ENCODE measurements at places on chromosomes 4 and X.

- DNase-seq = no peak
Measured at GRCh38 chrX:52263417-52263816, 78.7 kb downstream of the MAGED4 start.

DNA sequence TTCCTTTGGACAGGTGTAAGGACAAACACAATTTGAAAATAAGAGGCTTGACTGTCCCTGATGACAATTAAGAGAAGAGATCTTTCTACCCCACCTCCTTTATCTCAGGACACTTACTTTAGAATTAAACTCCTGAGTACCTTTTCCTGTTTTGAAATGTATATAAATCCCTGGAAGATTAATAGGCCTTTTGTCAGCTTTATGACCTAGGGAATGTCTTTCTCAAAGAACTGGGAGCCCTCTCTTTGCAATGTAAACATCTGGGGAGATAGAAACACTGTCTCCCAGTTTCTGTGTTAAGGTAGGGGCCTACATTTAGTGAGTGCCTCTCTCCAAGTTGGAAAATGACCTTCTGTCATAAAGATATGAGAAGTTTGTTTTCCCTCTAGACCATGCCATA lies 31.7 kb downstream of the AGA start:
- DNase-seq = no peak

DNA sequence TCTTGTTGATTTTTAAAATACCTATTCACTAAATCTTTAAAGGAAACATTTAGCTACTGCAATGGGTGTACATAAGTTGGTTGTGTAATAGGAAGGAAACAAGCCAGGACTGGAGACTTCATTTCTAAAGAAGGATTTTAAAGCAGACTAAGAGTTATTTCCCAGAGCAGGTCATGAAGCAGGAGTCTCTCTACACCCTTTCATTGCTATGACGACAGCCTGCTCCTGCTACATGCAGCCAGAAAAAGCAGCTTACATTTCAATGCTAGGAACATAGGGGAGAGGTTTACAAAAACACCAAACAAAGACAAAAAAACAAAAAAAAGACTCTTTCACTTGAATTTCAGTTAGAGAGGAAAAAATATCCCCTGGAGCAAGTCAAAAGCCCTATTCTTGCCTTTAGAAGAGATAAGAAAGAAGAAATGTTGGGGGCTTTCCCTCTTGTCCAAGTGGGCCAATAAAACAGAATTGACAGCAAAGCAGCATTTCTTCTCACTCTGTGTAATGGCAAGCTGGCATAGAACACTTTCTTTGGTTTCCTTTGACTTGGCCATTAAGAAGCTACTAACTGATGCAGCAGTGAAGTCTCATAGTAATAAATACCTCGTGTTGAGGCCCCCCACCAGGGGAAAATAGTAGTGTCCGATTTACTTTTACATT lies 3.4 kb downstream of the SPARCL1 start:
- DNase-seq = no peak

DNA sequence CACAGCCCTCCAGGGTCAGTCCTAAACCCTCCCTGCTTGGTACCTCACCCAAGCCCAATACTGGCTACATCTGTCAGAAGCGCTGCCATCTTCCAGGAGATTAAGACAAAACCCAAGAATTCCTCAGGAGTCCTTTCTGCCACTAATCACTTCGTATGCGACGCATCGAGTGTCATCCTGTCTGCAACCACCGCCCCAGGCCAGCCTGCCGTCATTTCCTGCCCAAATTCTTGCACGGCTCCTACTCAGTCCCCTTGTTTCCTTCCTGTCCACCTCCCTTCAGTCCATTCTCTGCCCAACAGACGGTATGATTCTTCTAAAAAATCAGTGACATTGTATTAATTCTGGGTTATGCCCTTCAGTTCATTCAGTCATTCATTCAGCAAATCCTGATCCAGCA lies 113.6 kb downstream of the NFKB1 start:
- DNase-seq = peak; percentile 36

DNA sequence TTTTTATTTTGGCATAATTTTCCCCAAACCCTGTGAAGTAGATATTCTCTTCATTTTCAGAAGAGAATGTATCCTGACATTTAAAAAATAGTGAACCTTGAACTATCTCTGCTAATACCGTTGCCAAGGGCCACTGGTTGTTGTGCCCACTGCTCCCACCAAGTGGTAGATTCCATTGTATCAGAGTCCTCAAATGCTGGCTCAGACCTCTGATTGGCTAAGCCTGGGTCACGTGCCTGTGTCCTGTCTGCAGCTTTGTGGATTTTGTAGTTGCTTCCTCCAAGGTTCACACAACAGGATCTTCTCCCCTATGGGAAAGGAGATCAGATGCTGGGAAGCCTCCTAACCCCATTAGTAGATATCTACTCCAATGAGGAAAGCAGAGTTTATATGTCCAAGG lies 104.8 kb upstream of the CASK start:
- DNase-seq = no peak

GRCh38 chr4:1512738-1513660 lies 106.8 kb upstream of the NKX1-1 start:
- peak; percentile 70 for DNase-seq

DNA sequence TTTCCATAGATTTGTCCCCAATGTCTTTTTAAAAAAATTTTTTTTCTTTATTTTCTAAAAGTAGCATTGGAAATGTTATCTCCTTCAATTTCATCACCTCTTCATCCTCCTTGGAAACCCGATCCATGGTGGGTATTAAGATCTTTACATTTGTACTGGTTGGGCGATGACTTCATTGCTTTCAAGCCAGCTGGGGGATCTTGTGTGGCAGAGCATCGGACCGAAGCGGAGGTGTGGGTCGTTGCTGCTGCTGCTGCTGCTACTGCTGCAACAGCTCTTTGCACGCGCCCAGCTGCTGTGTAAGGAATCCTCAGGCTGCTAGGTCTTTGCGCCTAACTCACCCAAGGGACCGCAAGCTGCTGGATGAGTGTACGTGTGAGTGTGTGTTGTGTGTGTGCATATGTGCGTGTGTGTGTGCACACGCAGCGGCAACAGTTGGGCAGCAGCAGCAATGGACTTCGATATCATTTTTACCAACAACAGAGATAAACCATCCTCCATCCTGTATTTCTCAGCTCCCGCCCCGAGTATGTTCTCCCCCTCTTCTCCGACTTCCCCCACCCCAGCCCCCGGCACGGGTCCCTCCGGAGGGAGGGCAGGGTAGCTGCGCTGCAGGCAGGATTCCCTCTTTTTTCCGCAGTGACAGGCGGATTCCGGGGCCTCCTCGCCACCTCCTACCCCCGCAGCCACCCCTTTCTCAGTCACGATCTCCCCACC lies 768 bp upstream of the CDKL5 start:
- peak; percentile 8 for DNase-seq

DNA sequence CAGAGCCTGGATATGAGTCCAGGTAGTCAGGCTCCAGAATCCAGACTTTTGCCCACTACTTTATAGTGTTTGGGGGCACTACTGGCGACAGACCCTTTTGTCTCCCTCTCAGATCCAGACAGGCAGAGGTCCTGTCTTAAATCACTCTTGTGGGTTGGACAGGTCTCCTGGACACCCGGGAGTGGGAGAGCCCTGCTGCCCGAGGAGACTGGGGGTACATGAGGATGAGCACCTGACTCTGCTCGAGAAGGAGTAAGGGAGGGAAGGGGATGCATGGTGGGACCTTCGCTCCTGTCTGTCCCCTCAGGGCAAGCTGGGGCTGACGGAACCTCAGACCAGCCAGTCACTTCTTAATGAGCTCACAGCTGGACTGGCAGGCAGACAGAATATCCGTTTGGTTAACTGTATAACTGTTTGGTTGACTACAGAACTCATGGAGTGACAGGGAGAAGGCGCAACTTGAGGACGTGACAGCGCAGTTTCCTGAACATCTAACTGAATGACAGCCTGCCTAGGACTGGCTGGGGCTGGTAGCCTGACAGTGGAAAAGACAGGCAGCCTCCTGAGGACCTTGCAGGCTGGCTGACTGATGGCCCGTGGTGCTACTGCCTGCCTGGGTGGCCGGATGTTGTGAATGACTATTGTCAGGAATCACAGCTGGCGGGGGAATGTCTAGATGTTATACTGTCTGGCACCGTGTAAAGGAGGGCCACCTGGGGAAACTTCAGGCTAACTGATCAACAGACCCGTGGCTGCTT lies 1.6 kb upstream of the SUV39H1 start:
- DNase-seq = no peak

DNA sequence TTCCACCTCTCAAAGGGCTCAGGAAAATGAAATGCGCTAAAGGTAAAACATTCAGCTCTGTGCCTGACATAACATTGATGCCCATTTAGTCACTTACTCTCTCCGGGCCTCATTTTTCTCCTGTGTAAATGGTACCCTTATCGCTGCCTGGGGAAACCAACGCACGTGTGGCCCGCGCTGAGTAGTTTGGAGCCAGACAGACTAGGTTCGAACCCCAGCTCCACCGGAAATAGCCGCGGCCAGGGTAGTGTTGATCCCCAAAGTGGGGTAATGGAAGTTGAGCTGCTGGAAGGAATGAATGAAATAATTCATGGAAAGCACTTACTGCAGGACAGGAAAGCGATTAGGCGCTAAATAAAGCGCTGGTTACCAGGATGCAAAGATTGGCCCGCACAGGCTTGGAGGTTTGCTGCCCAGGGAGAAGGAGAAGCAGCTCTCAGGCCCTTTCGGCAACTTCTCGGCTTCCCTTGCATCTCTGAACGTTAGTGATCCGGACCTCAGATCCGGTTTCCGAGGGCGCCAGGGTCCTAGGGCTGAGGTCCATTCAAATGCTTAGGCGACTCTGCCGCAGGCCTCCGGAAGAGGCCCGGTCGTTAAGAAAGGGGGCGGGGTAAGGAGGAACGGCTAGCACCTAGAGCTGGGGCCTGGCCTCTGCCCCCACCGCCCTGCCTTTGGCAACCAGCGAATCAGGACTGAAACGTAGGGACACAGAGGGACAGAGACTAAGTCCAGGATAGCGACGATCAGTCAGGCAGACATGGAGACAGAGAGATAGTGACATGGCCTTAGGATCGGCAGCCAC lies 13.3 kb downstream of the NKX3-2 start:
- no peak for DNase-seq

- DNase-seq = peak; percentile 37
Measured at GRCh38 chr4:185128272-185129119, 14.6 kb upstream of the SLC25A4 start.

- no peak for DNase-seq
Measured at GRCh38 chr4:124035364-124036041, 638.9 kb downstream of the SPRY1 start.

GRCh38 chrX:97685753-97686152 lies 802.0 kb downstream of the RPA4 start:
- DNase-seq = no peak

- no peak for DNase-seq
Measured at GRCh38 chr4:137274404-137274803, 257.9 kb downstream of the PCDH18 start.

DNA sequence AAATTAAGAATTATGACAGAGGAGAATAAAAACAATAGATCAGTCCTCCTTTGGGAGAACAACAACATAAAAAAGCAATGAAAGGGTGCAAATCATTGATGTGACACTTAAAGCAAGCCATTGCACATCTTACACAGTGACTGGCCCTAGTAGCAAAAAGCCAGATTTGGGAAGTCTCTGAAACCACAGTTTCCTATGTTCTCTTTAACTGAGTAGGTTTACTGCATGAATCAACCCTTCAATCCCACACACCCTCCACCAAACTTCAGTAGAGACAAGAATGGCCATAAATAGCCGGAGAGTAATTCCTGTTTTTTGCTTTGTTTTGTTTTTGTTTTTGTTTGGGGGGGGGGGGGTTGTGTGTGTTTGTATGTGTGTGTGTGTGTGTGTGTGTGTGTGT lies 180.8 kb downstream of the VEGFC start:
- no peak for DNase-seq

GRCh38 chr4:88356771-88357170 lies 21.9 kb upstream of the HERC6 start:
- DNase-seq = no peak

GRCh38 chr4:984336-985054 lies 2.3 kb upstream of the IDUA start:
- DNase-seq = no peak

GRCh38 chr4:42488114-42488513 lies 90.8 kb downstream of the SHISA3 start:
- no peak for DNase-seq

DNA sequence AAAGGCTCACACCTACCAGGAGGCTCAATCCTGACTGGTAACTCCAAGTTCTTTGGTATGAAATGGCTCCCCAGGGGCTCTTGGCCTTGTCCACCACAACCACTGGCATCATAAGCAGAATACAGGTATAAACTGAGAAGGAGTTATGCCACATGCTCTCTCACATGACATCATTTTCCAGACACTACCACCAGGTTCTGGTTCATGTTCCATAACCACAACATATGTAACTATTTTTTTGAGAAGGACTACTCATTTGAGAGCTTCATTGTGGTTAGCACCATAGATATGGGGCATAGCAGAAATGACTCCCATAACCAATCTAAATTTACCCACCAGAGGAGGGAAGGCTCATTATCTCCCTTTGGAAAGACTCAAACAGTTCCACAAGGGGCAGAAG lies 19.6 kb downstream of the PRDM5 start:
- DNase-seq = no peak

DNA sequence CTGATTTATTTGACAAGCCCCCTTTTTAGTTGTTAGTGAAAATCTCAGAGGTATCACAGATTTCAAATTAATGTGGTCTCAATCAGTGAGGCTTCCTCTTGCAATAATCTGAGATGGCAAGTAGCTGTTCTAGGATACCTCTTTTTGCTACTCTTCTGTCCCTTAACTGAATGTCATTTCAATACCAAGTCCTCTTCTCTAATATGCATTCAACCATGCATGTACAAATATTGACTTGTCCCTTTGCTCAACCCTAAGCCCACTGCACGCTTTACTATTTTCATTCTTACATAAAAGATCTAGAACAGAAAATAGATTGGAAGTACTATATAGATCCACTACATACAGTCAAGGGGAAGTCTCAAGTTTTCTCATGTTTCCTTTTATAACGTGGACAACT lies 164.2 kb downstream of the CBR4 start:
- no peak for DNase-seq

- peak; percentile 2 for DNase-seq
Measured at GRCh38 chr4:96352051-96352517, 512.2 kb downstream of the PDHA2 start.

- no peak for DNase-seq
Measured at GRCh38 chr4:115292320-115293092, 179.1 kb upstream of the NDST4 start.

GRCh38 chr4:160142579-160142978 lies 1039.7 kb downstream of the RAPGEF2 start:
- no peak for DNase-seq

DNA sequence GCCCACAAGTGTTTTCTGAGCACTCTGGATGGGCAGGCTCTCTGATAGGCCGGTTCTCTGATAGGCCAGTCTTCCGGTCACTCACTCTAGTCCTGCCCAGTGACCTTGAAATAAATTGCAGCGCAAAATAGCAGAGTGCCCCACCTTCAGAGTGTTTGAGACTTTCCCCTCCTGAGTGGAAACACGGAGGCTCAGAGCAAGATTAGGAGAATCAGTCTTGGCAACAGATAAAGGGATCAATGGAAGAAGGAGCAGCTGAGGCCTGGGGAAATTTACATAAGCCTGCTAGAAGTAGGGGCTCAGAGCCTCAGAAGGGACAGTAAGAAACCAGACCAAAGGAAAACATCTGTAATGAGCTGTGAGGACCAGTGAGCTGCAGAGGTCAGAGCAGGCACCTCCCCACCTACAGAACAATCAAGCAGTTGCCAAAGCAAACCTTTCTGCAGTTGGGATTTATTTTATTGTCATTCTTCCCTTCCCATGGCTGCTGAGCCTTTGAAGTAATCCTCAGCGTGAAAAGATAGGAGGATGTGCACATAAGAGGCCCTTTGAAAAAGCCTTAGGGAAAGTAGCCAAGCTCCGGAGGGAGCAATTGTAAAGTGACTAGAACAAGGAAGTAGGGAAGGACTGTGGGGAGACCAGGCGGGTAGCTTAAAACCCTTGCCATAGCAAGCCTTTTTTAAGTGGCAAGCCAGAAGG lies 89.1 kb upstream of the TSPAN5 start:
- no peak for DNase-seq
